ENCODE measurements at places on chromosomes 5 and 9. TPM values are rescaled to one million over a fixed set of nuclear protein-coding genes. Genes with fewer than 3 reads are reported as not detected.

- DNase-seq: no peak
Measured at GRCh38 chr9:126494264-126494663, 119.5 kb upstream of the LMX1B start.

DNA sequence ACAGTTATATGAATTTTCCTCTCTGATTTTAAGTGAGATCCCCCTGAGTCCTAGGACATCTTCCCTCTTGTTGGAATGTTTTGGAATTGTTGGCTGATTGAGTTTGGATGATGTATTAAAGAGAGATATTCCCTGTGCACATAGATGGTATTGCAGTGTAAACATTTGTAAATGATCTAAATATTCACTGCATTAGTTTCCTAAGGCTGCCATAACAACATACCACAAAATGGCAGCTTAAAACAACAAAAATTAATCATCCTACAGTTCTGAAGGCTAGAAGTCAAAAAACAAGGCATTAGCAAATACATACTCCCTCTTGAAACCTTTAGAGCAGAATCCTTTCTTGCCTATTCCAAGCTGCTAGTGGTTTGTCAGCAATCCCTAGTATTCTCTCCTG lies 38.0 kb upstream of the MROH2B start:
- no peak for DNase-seq

GRCh38 chr5:71645030-71645429 lies 57.9 kb downstream of the MCCC2 start:
- no peak for DNase-seq

GRCh38 chr5:538271-538771 lies 14.1 kb upstream of the SLC9A3 start:
- no peak for DNase-seq

- no peak for DNase-seq
Measured at GRCh38 chr5:158718738-158719505, 380.8 kb downstream of the EBF1 start.

DNA sequence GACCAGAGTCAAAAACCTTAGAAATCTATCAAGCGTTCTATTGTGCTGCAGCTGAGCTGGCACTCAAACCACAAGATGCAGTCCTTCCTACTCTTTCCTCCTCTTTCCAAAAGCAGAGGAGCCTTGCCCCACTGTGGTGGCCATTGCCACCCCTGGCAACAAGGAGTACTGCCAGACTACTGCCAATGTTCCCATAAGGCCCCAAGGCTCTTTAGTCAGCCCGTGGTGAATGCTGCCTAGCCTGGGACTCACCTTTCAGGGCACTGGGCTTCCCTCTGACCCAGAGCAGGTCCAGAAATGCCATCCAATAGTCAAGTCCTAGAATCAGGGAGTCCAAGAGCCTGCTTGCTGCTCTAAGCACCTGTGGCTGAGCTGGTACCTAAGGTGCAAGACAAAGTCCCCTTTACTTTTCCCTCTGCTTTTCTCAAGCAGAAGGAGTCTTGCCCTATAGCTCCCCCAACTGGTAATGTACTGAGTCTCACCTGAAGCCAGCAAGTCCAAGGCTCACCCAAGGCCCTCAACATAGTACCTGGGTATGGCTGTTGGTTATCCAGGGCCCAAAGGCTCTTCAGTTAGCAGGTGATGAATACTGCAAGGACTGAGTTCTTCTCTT lies 219.4 kb downstream of the ATPSCKMT start:
- DNase-seq: no peak

DNA sequence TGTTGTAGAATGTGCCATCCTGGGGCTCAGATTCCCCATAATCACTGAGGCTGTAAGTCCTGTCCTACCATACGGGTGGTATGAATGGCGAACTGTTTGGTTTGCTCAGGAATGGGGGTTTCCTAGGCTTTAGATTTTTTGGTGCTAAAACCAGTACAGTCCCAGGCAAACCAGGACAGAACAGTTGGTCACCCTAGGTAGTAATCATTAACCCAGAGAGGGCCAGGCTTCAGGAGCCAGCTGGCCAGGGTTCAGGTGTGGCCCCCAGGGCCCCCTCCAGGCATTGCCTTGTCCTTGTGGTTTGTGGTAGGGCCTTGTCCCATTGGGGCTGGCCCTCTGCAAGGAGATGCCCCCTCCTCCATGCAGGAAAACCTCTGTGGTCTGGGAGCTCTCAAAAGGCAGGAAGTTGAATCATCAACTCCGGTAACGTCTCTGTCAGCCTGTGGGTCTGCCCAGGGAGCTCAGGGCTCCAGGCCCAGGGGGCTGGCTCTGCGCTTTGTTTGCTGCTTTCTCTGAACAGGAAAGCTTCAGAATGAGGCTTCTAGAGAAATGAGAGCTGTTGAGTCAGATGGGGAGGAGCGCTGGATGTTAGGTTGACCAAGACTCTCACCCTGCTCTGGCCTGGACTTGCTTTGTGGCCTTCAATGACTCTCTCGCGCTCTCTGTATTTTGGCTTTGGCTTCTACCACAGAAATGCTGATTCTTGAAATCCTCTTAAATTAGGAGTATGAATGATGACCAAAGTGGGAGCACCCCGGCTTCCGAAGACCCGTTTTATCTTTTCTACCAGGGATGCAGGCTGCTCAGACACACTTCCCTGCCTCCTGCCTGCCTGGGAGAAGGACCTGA lies 22.2 kb upstream of the JADE2 start:
- DNase-seq: peak; percentile 45

GRCh38 chr9:16898464-16898863 lies 28.0 kb upstream of the BNC2 start:
- DNase-seq: no peak

- DNase-seq: no peak
Measured at GRCh38 chr9:111282845-111283244, 47.2 kb downstream of the OR2K2 start.

- DNase-seq: no peak
Measured at GRCh38 chr5:120529386-120529785, 65.3 kb downstream of the PRR16 start.

DNA sequence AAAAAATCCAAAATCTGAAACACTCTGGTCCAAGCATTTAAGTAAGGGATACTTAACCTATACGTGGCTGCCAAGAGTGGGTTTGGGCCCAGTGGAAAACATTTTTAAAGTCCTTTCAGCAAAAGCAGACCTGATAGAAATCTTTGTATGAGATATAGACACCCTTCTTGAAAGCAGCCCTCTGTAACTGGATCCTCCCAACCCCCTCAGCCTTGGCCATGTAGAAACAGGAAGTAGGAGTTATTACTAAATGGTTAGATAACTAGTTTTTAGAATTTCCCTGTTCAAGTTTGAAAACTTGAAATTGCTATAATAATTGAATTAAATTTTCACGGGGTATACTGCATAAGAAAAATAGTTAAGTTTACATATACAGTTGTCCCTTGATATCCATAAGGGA lies 111.3 kb upstream of the PCA3 start:
- DNase-seq: no peak

GRCh38 chr5:73997960-73998359 lies 372.0 kb downstream of the ARHGEF28 start:
- DNase-seq: no peak

DNA sequence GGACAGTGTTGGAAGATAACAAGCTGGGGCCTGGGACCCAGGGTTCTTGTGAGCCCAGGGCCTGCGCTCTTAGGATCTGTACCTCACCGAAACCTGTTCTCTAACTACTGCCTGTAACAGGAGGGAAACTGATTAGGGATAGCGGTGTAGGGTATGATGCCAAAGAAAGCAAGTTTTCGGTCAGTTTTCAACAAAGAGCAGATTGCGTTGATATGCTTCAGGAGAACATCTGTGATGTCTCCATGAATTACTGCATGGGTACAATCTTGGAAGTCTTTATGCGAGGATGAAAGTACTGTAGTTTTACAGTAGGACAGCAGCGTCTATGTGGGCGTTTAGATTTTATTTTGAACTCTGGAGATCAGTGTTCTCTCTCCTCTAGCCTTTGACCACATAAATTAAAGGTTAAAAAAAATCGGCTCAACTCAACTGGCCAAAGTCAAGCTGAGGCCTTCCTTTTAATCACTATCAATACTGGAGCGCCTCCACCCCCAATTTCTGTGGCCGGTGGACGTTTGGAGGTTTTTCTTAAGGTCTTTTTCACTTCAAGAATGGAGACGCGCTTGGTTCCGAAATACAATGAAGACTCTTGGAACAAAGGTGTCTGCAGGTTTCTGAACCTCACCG lies 3.0 kb downstream of the NFIL3 start:
- no peak for DNase-seq

- no peak for DNase-seq
Measured at GRCh38 chr5:116814626-116815385, 240.2 kb upstream of the SEMA6A start.

DNA sequence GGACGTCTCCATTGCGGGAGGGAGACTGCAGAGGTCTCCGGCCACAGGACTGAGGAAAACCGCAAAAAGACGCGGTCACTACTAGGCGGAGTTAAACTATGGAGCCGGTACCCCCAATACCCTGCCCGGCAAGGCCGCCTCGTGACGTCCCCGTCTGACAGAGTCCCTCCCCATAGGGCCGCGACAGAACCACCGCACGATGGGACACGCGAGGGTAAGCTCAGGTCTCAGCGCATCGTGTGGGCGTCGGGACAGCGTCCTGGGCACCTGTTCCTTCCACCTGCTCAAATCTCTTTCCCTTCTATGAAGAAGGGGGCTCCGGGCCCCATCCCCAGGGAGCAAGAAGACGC lies 35.2 kb upstream of the GLDC start:
- DNase-seq: no peak

GRCh38 chr9:78005231-78006002 lies 26.2 kb downstream of the GNAQ start:
- DNase-seq: no peak

DNA sequence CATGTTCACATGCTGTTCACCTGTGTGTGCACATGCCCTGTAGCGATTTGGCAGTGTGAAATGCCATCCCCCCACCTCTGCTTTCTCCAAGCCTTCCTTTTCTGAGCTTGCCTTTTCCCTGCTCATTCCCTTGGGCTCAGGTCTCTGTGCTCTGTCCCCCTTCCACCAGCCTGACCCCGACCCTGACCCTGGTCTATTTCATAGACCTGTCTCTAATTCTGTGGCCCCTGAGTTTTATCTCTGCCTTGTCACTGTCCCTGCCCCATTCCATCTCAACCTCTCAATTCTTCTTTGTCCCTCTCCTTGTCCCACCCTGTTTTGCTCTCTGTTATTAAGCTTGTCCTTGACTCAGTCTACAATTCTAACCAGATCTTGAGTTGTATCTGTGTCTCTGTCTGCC lies 735 bp downstream of the ARAP3 start:
- no peak for DNase-seq

DNA sequence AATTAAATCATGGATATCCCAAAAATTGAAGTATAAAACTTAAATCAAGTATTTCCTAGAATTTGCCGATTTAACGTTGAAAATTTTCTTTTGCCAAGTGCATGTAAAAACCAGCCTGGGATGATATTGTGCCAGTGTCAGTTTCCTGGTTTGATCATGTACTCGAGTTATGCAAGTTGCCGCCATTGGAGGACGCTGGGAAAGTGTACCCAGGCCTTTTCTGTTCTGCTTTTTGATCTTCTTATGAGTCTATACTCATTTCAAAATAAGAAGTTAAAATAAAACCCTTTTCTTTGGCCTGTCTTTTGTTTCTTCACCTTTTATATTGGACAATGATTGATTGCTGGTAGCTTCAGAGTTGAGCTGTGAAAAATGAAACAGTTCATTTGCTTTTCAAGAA lies 93.1 kb upstream of the NFIL3 start:
- no peak for DNase-seq

GRCh38 chr9:19209188-19209587 lies 21.3 kb upstream of the DENND4C start:
- DNase-seq: no peak

DNA sequence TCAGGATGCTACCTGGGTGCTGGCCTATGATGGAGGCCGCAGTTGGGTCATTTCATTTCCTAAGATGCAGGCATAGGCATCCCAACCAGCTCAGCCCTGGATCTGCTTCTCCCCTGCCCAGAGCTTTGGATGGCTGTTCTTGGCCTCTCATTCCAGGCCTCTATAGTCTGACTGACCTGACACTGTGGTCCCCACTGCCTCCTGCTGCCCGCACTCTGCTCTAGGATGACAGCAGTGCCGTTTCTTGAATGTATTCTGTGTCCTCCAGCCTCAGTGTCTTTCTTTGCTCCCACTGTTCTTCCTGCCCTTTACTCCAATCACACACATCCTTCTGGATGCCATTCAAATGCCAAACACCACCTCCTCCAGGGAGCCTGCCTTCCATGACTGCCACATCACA lies 235.7 kb downstream of the HSPA4 start:
- DNase-seq: no peak

PRR7 gene
- 0.17 TPM for total RNA-seq

GARIN3 gene
- total RNA-seq: not detected

ACTL7A gene
- total RNA-seq: not detected

AJM1 gene
- 0.56 TPM for total RNA-seq

IFNA13 gene
- total RNA-seq: not detected

CDH9 gene
- not detected for total RNA-seq

PCDHGA12 gene
- 0.37 TPM for total RNA-seq

SLC4A9 gene
- not detected for total RNA-seq

PCDHGA4 gene
- 0.23 TPM for total RNA-seq

SLC6A19 gene
- total RNA-seq: 4.9 TPM

FANCC gene
- total RNA-seq: 8.3 TPM

EGFL7 gene
- 34.5 TPM for total RNA-seq

PCDH12 gene
- total RNA-seq: 4.8 TPM

RANBP3L gene
- total RNA-seq: 9.2 TPM

DIRAS2 gene
- total RNA-seq: not detected
